ENCODE measurements at places on chromosomes 4 and X.

- no peak for DNase-seq
Observed at GRCh38 chr4:86523333-86523732, 70.8 kb upstream of the PTPN13 start.

- no peak for DNase-seq
Observed at GRCh38 chr4:27318740-27319139, 458.1 kb downstream of the STIM2 start.

DNA sequence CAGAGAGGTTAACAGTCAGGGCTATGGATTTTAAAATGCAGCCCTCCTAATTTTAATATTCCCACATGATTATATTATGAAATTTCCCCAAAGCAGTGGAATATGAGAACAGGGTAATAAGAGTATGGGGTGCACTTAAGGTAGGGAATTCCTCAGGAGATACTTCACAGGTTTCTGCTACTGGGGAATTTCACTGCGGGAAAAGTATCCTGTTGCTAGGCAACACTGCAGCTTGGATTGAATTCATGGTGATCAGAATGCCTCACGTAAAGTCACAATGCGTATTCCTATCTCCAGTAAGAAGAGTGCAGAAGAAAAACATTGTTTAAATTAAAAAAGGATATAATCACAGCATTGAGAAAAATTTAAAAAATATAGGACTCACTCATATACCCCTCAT lies 398.1 kb upstream of the RPS6KA3 start:
- no peak for DNase-seq

DNA sequence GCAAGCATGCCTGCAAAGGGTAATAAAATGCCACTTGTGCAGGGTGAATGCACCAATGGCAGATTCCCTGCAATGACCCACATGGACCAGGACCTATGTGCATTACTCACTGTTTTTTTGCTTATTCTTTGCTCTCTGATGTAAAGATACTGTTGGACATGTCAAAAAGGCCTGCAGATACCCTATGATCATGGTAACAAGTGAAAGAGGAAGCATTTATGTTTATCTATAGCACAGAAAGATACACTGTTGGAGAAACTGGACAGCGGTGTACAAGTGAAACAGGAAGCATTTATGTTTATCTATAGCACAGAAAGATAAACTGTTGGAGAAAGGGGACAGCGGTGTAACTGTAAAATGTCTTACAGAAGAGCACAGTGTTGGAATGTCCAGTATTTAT lies 127.5 kb downstream of the PAPSS1 start:
- DNase-seq = no peak

GRCh38 chrX:118807151-118808017 lies 16.2 kb upstream of the ZCCHC12 start:
- DNase-seq = peak; percentile 10

DNA sequence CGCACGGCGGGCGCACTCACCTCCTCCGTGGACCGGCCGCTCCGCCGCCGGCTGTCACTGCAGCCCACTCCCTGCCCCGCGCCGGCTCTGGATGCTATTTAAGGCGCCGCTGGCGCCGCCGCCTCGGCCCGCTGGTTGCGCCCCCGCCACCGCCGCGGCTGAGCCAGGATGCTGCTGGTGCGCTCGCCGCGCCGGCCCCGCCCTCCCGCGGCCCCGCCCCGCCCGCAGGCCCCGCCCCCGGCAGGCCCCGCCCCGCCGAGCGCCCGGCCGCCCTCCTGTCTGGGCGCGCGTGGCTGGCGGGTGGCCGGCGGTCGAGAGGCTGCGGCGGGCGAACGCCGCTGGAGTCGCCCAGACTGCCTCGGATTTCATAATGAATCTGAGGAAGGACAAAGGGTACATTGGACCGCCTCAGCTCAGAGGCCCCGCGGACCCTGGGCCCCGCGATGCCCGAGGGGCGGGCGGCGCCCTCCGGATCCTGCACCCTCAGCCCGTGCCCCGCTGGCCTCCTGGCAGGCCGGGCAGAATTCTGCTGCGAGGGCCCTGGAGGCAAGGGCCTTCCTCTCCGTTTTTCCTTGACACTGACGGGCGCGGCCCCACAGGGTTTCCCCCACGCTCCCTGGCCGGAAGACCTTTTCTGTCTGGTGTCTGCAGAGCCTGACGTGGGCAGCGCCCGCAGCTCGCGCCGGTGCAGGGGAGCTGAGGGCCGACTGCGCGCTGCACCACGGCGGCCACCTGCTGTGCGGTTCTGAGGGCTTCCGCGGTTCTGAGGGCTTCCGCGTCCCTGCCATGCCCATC lies at the start of gene ACSL1:
Gene ACSL1, minus strand, starts transcription at position 73 of the 795 bp plus-strand sequence. CDS start 22,454 bp downstream, outside the sequence.
- peak; percentile 64 for DNase-seq

GRCh38 chr4:150525321-150525868 lies 56.6 kb upstream of the MAB21L2 start:
- no peak for DNase-seq

DNA sequence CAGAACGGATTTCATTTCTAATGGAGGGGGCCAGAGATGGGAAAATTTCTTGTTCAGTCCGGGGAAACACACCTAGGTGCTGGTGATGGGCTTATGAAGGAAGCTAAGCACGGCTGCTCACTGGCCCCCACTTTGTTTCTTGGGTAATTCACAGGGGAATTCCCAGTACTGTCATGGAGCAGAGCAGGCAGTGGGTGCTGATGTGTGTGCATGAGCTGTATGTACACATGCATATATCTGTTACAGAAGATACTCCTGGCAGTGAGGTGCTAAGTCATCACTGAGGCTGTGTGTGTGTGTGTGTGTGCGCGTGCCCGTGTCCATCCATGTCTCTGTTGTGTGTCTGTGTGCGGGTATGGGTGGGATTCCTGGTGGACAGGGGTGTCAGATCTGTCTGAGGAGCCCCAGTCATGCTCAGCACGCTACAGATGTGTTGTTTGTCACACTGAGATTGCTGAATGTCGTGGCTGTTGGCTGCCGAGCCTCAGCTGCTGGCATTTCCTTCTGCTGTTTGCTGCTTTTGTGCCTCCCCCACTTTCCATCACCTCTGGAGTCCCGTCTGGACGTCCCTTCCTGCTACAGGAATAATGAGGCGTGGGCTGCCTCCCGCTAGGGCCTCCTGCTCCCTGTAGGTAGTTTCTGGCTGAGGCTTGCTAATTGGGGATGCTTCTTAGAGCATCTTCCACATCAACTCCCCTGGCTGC lies 53.3 kb downstream of the JADE1 start:
- peak; percentile 20 for DNase-seq

GRCh38 chr4:150140774-150141400 lies 62.6 kb downstream of the DCLK2 start:
- no peak for DNase-seq

DNA sequence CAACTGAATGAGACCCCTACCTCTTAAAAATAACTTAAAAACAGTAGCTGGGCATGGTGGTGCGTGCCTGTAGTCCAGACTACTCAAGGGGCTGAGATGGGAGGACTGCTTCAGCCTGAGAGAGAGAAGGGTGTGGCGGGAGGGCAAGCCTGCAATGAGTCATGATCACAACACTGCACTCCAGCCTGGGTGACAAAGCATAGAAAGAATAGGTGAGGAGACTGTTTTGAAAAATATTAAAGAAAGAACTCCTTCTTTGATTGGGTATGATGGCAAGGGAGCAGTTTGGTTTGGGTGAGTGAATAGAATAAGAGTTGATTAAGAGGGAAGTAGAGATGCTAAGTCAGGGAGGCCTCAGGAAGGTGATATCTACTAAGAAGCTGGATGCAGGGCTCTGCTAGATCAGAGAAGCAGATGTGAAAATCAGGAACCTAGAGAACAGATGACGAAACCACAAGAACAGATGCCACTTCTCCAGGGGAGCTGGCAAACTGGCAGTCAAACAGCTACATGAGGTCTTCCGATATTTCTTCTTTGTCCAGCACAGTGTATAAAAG lies 318.6 kb downstream of the OPHN1 start:
- DNase-seq = no peak

DNA sequence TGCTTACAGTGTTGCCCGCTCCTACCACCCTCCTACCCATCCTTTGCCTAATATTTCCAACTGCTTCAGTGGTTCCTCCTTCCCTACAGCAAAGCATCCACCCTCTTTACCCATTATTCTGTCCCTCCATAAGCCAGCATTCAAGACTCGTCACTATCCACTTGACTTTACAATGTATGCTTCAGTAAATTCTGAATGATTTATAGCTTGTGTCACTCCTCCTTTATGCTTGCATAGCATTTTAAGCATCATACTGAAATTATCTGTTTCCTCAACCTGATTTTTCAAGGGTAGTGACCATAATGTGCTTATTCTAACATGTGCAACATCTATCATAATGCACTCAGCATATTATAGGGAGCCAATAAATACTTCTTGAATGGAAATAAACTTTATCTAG lies 365.5 kb downstream of the RAB28 start:
- no peak for DNase-seq

- no peak for DNase-seq
Observed at GRCh38 chrX:152917656-152918579, 20.1 kb downstream of the ZNF185 start.

GRCh38 chrX:150663073-150663472 lies 30.1 kb upstream of the MTMR1 start:
- DNase-seq = no peak

GRCh38 chr4:101357751-101358150 lies 10.4 kb upstream of the PPP3CA start:
- DNase-seq = no peak

- no peak for DNase-seq
Observed at GRCh38 chrX:86711531-86712180, 563.4 kb downstream of the DACH2 start.

DNA sequence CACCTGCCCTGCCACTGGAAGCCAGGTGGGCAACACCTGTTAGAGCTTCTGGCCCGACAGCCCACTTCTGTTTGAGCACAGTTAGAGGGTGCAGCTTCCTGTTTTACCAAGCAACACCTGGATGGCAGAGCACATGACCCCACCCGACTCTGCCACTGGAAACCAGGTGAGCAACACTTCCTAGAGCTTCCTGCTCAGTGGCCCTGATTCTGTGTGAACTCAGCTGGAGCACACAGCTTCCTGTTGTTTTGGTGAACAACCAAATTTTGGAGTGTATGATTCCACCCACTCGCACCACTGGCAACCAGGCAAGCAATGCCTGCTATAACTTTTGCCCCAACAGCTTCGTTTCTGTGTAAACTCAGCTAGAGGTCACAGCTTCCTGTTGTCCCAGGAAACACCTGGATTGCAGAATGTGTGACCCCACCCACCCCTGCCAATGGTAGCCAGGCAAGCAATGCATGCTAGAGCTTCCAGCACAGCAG lies 163.8 kb upstream of the KLF8 start:
- no peak for DNase-seq

DNA sequence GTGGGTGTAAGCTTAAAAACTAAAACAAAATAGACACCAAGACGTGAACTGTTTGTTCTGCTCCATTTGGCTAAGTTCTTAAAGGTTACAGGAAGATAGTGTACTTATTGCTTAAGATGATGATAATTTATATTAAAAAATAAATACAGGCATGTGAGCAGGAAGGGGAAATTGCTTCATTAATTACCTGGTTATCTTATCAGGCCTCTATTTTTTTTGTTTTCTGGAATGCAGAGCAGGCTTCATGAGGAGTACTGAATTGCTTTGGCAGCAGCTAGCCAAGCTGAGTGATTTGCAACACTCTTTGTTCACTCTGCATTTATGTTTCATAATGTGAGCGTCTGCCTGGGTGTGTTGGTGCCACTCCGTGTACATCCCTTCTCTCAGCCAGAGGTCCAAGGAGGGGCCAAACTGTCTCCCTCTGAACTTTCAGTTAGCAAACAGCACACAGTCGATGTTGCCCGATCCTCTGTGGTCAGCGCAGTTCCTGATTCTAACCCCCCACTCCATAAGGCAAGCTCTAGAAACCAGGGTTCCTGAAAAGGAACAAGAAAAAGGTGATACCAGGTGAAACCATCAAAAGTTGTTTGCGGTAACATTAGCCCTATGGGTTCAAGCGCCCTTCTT lies 348.2 kb downstream of the SPRY1 start:
- no peak for DNase-seq

DNA sequence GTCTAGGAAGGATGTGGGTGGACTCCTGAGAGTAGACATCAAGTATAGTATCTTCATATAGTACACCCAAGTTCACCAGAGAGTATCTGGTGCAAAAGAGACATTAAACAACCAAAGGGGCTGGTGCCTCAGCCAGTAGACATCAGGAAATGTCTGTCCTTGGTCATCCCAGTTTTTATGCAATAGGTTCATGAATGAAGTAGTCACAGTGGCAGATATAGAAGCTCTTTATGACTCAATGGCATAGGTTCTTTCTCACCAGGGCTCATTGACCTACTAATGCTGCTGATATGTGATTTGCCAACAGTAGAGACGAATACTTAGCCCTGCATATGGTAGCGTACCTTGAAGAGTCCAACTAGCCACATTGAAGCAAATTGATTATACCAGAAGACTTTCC lies 45.0 kb upstream of the CCDC149 start:
- DNase-seq = no peak

GRCh38 chrX:134544513-134545151 lies 84.7 kb downstream of the HPRT1 start:
- no peak for DNase-seq

GRCh38 chr4:43243433-43244116 lies 351.1 kb downstream of the GRXCR1 start:
- DNase-seq = no peak

DNA sequence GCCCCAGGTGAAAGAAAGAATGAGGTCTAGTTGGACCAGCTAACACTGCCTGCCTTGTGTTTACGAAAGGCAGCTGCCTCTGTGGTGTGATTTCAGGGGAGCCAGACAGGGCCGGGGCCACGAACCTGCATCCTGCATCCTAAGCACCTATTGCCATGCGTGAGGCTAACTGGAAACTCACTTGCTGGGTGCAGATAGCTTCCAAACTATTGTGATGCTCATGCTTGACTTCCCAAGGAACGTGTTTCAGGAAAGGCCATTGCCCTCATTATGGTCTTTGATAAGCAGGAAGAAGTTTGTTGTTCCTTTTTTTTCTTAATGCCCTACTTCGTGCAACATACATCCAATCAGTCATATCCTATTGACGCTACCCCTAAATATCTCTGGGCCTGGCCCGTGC lies 2.3 kb upstream of the IRF2 start:
- DNase-seq = no peak

DNA sequence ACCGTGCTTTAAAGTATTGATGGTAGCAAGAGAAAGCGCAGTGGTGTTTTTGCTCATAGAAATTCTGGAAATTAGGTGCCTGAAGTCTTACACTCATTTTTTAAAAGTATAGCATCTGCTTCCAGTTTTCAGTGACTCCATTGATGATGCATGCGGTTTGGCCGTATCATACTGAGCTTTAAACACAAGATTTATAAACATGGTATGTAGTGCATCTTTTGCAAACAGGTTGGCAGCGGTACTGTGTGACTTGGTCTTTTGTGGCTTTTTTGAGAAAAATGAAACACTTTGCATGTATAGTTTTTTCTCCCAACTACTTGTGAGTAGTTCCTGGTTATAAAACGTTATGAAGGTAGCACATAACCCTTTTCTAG lies 2.0 kb downstream of the DDX3X start:
- DNase-seq = no peak

DNA sequence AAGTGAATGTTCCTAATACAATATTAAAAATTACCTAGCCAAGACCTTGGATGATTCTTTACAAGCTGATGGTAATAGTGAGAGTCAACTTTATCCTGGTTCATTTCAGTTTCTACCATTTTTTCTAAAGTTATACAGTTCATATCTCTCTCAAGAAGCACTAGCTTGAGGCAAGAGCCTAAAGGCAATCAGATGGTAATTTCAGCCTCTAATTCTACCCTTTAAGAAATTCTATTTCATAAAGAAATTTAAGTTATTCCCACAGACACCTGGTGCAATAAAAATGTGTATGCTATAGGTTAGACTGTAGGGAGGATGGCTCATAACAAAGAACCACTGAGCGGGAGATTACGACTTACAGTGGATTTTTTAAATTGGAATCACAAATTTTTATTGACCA lies 984.2 kb upstream of the ADGRL3 start:
- no peak for DNase-seq
